ENCODE measurements at places on chromosomes 7 and 10.

DNA sequence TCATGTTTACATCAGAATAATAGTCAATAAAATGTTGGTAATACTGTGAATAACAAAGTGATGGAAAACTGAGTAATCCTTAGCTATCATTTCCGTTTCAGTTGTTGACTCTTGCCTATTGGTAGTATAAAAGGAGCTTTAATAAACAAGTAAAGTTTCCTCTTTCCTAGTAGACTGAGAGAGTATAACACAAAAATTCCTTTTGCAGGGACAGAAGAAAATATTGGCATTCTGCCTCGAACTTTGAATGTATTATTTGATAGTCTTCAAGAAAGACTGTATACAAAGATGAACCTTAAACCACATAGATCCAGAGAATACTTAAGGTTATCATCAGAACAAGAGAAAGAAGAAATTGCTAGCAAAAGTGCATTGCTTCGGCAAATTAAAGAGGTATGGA lies 9.4 kb downstream of the KIF20B start:
- DNase-seq = no peak

DNA sequence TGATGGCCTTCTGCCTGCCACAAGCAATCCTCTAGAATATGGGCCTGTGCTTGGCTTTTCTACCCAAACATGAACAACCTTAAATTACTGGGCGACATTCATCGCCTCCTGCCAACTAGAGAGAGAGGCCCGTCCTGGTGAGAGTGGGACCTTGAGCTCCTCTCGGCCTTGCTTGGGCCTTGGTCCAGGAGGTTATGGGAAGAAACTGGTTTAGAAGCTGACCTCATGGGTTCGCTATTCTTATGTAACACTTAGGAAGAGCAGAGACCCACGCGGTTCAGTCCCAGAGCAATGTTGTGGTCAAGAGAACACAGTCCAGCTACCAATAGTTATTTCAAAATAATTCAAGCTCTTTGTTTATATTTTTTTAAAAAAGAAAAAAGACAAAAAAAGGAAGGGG lies 176.3 kb upstream of the ZNF32 start:
- DNase-seq = no peak

GRCh38 chr7:124635416-124635815 lies 130.2 kb downstream of the GPR37 start:
- DNase-seq = no peak

DNA sequence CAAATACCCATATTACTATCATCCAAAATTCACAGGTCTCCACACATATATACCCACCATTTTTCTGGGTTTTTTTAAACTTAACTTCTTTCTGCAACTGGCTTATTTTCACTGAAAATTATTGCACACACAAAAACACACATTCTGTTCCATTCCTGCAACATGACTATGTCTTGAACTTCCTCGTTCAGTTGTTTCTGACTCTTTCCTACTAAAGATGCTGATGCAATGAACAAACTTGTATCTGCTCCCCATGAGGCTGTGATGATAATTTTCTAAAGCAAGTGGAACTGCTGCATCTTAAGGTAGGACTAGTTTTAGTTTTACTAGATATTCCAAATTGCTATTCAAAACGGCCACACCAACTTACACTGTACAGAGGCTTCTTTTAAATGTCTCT lies 77.7 kb downstream of the OSBPL3 start:
- no peak for DNase-seq

DNA sequence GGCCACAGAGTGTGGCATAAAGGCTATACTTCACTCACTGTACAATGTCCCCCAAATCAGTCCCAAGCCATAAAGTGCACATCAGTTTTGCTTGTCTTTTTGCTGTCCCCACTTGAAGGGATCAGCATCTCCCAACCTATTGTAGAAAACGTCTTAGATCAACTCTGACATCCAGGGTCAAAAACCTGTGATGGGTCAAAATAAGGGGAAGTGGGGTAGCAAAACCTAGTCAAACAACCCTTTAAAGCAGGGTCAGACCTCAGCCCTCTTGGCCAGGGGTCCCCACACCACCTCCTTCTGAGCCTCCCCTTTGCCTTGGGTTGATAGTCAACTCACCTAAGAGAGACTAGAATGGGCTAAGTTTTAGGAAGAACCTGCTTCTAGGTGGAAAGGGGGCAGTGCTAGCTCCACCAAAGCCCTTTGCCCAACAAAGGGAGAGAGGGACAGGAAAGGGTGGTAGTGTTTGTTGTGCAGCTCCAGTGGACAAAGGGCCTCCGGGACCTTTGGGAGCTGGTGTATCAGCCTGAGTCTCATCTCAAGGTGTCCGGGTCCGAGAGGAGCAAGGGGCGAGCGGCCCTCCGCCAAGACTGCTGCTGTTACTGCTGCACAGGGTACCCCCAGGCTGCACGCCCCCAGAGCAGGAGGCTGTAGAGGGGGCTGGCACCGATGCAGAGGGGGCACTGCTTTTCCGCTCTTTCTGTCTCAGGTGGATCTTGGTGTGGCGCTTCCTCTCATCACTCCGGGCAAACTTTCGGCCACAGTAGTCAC lies 3.3 kb downstream of the EGR2 start:
- DNase-seq = no peak

GRCh38 chr10:64973391-64973790 lies 1452.2 kb downstream of the REEP3 start:
- no peak for DNase-seq

- no peak for DNase-seq
Measured at GRCh38 chr10:24501056-24501711, 222.5 kb downstream of the ARHGAP21 start.

- no peak for DNase-seq
Measured at GRCh38 chr10:33414841-33415240, 80.4 kb upstream of the NRP1 start.

All from NCI-H1092 treated with DMSO at 0.1 percent for 48 hours (cell line).